ENCODE measurements at places on chromosomes 5 and 9. TPM values are rescaled to one million over a fixed set of nuclear protein-coding genes. Genes with fewer than 3 reads are reported as not detected.

LCN15 gene
- not detected for total RNA-seq

C6 gene
- not detected for total RNA-seq

NME5 gene
- not detected for total RNA-seq

TOR1B gene
- 55.1 TPM for total RNA-seq

SLC1A3 gene
- 2.5 TPM for total RNA-seq

- 0 out of 2 replicates have a peak, but pooled peaks cover 4% of the 10 kb centered on the region for H3K4me1 ChIP-seq
- peak; percentile 86 for DNase-seq
- 0 out of 2 replicates have a peak, but pooled peaks cover 2% of the 10 kb centered on the region for H3K27me3 ChIP-seq
- no peak overlapping the region for H3K27ac ChIP-seq
- H3K4me3 ChIP-seq, result 0 out of 2 replicates have a peak overlapping the region, but pooled peaks have one; percentile 16
- H3K36me3 ChIP-seq, result no peaks in the 10 kb centered on the region
Measured at GRCh38 chr9:134283111-134283515, 43.1 kb upstream of the RXRA start.

GRCh38 chr5:157108976-157109375, at the start of gene HAVCR2:
Gene HAVCR2 (minus strand): TSS chr5:157109044. CDS start chr5:157108983, 61 bp downstream.
- no peak within 1 kb of the TSS for H3K4me3 ChIP-seq
- no peaks in the 10 kb centered on the region for H3K4me1 ChIP-seq
- H3K27me3 ChIP-seq, result no peaks in the 10 kb centered on the region
- H3K27ac ChIP-seq, result no peak within 1 kb of the TSS
- DNase-seq, result no peak
- no peaks in the 10 kb centered on the region for H3K36me3 ChIP-seq

DNA sequence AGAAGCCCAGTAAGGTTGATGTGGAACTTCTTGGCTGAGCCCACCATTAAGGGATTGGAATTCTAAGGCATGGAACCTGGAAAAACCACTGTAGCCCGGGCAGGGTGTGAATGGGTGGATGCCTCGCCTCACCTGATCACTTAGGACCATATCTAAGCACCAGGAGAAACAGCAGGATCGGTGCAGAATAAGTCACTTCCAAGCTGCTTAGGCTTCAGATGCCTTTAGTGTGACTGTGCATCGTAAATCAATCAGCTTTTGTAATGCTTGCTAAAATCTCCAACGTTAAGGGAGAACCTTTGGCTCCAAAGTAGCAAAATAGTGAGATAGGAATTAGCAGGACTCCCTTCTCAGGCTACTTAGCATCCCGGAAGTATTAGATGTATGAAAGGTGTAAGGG, 103.9 kb upstream of the MEGF10 start:
- no peaks in the 10 kb centered on the region for H3K4me1 ChIP-seq
- H3K4me3 ChIP-seq, result no peak overlapping the region
- H3K27ac ChIP-seq, result no peak overlapping the region
- H3K36me3 ChIP-seq, result no peaks in the 10 kb centered on the region

DNA sequence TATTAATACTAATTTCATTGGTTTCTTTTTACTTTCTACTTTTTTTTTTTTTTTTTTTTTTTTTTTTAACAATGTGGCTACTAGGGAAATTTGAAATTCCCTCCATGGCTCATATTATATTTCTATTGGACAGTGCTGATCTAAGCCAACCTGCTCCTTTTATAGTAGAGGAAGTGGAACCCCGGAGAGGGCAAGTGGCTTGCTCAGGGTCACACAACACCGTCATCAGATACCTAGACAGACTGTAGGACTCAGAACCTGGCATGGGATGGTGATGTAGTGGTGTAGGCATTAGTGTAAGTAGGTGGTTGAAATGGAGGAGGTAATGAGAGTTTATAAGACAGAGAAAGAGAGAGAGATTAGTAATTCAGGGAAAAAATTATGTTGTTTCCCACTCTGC, 10.8 kb downstream of the ZNF618 start:
- H3K4me3 ChIP-seq, result no peak overlapping the region
- H3K27ac ChIP-seq, result no peak overlapping the region
- no peaks in the 10 kb centered on the region for H3K27me3 ChIP-seq
- DNase-seq, result peak; percentile 45
- H3K36me3 ChIP-seq, result peaks cover 14% of the 10 kb centered on the region
- peaks cover 13% of the 10 kb centered on the region for H3K4me1 ChIP-seq

- peak overlapping the region; percentile 26 for H3K27ac ChIP-seq
- H3K4me3 ChIP-seq, result no peak overlapping the region
- H3K36me3 ChIP-seq, result no peaks in the 10 kb centered on the region
- no peaks in the 10 kb centered on the region for H3K27me3 ChIP-seq
- H3K4me1 ChIP-seq, result peaks cover 31% of the 10 kb centered on the region
- DNase-seq, result peak; percentile 84
Measured at GRCh38 chr5:95712347-95712958, 18.7 kb upstream of the RHOBTB3 start.

DNA sequence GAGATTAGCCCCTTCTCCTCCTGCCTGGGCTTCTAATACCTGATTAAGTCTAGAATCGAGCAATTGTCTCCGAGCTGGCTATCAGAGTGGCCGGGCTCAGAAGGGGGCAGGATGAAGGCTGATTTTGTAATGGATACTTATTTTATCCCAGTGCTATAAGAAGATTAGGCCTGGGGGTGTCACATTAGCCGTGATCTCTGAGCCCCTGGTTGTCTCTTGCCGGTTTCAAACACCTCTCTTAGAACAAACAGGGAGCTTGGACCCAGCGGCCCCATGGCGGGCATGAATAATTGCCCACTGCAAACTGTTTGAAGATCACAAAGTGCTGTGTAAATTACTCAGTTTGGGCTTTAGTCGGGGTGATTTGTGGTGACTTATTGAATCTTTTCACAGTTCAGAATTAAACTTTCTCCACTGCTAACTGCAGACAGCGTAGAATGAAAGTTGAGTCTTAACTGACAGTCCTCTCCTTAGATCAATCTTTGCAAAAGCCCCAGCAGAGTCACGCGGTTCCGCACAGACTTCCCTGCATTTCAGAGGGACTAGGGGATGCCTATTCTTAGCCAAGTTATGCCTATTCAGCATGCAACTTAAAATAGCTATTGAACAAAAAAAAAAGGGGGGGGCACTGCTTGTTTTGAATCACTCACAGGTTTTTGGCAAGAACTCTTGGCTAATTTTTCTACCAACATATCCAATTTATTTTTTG, 200.6 kb upstream of the IRX1 start:
- no peak overlapping the region for H3K27ac ChIP-seq
- no peak overlapping the region for H3K4me3 ChIP-seq
- H3K27me3 ChIP-seq, result no peaks in the 10 kb centered on the region
- no peaks in the 10 kb centered on the region for H3K36me3 ChIP-seq

DNA sequence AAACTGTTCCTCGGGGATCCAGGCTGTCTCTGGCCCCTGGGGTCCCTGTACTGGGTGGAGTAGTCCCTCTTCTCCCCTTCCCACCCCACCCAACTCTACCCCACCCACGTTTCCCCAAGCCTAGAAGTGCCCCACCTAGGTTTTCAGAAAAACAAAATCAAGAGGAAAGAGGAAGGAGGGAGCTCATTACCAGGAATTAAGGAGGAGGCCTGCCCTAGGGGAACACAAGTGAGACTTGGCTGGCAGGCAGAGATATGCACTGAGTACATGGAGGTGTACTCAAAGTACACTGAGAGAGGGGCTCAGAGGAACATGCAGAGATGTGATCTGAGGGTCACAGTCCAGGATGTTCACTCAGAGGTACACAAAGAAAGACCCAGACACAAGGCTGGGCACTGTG, 10.2 kb downstream of the AQP3 start:
- H3K4me3 ChIP-seq, result no peak overlapping the region
- peaks cover 8% of the 10 kb centered on the region for H3K4me1 ChIP-seq
- H3K27ac ChIP-seq, result no peak overlapping the region
- no peaks in the 10 kb centered on the region for H3K36me3 ChIP-seq
- DNase-seq, result no peak
- peaks cover 6% of the 10 kb centered on the region for H3K27me3 ChIP-seq

DNA sequence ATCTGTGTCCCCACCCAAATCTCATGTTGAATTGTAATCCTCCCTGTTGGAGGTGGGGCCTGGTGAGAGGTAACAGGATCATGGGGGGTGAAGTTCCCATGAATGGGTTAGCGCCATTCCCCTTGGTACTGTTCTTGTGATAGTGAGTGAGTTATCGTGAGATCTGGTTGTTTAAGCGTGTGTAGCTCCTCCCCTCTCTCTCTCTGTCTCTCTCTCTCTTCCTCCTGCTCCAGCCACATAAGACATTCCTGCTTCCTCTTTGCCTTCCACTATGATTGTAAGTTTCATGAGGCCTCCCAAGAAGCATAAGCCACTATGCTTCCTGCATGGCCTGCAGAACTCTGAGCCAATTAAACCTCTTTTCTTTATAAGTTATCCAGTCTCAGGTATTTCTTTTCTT, 28.8 kb downstream of the C5orf15 start:
- H3K27ac ChIP-seq, result no peak overlapping the region
- H3K4me3 ChIP-seq, result no peak overlapping the region
- no peaks in the 10 kb centered on the region for H3K4me1 ChIP-seq
- H3K27me3 ChIP-seq, result 0 out of 2 replicates have a peak, but pooled peaks cover under 1% of the 10 kb centered on the region
- H3K36me3 ChIP-seq, result no peaks in the 10 kb centered on the region

DNA sequence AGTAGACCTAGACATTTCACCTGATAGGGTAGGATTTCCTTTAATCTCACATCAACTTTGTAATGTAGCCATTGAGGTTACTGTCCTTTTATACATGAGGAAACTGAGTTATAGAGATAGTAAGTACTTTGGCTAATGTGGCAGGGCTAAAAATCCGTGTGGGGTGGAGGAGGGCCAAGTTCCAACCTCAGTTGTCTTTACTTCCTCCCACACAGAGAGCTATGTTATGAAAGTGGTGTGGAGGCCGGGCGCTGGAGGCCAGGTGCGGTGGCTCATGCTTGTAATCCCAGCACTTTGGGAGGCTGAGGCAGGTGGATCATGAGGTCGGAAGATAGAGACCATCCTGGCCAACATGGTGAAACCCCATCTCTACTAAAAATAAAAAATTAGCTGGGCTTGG, 173.3 kb downstream of the PALM2AKAP2 start:
- no peak overlapping the region for H3K27ac ChIP-seq
- H3K27me3 ChIP-seq, result no peaks in the 10 kb centered on the region
- no peak overlapping the region for H3K4me3 ChIP-seq
- H3K4me1 ChIP-seq, result peaks cover 6% of the 10 kb centered on the region

DNA sequence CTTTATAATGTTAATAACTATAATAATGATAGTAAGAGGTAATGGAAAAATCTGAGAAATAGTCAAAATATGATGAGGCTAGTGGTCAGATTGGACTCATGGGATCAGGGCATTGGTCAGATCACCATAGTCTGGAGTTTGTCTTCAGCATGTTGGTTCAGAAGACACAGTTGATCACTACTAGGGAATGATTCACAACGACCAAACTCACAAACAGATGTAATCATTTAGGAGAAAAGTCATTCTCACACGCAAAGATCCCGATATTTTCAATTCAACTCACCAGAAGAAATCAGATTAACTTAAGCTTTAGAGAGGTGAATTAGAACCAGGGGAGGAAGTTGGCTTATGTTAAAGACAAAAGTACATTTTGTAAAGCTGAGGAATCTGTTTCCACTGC, 131.8 kb downstream of the LURAP1L start:
- H3K36me3 ChIP-seq, result no peaks in the 10 kb centered on the region
- H3K4me1 ChIP-seq, result peaks cover 6% of the 10 kb centered on the region
- H3K27me3 ChIP-seq, result no peaks in the 10 kb centered on the region
- DNase-seq, result peak; percentile 64
- H3K4me3 ChIP-seq, result no peak overlapping the region

DNA sequence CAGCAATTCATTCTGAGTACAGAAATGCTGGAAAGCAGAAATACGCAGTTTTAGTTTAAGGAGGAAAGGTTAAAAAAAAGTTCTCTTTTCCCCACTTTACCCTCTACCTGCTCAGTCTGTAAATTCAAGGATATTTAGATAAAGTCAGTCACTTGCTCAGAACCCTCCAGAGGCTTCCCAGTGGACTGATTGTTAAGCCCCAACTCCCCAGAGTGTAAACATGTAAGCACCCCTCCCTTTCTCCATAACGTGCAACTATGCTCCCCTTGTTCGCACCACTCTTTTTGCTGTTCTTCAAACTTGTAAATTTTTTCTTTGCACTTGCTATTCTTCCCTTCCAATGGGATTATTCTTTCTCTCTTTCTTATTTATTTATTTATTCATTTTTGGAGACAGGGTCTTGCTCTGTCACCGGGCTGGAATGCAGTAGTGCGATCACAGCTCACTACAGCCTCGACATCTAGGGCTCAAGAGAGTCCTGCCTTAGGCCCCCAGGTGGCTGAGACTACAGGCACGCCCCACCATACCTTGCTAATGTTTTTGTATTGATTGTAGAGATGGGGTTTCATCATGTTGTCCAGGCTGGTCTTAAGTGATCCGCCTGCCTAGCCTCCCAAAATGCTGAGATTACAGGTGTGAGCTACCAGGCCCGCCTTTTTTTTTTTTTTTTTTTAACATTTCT, 32.5 kb upstream of the ERBIN start:
- H3K27me3 ChIP-seq, result no peaks in the 10 kb centered on the region
- no peak for DNase-seq
- H3K36me3 ChIP-seq, result no peaks in the 10 kb centered on the region
- H3K4me1 ChIP-seq, result no peaks in the 10 kb centered on the region
- H3K4me3 ChIP-seq, result no peak overlapping the region

DNA sequence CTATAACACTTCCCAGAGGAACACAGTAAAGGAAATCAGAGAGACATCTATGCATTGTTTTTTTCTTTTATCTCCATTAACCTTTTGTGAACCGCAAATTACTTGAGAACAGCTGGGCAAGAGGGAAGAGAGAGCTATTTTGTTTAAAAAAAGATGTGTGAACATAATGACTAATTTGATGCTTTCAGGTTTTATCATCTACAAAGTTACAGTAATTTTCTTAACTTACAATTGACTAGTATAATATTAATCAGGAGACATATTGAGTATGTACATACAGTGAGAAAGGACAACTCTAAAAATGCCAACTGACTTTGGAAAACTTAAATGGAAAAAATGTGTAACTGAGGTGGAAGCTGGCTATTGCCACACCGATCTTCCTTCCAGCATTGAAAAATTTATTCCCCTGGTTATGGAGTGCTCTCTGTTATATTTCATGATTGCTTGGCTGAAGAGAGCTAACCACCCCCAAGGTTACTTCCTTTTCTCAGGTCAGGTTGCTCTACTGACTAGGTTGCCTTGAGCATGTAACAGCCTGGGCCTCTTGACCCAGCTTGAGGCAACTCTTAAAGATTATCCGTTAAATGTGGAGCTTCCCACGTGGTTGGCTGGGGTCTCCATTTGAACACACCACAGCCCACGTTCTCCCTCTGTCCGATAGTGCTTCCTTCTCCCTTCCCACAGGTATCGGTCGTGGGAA, 62.6 kb upstream of the C6 start:
- no peaks in the 10 kb centered on the region for H3K27me3 ChIP-seq
- DNase-seq, result no peak
- no peak overlapping the region for H3K4me3 ChIP-seq

GRCh38 chr5:169071-169727, 22.1 kb upstream of the LRRC14B start:
- peaks cover 5% of the 10 kb centered on the region for H3K27me3 ChIP-seq
- no peaks in the 10 kb centered on the region for H3K36me3 ChIP-seq
- H3K4me3 ChIP-seq, result no peak overlapping the region

Measured in GM23248 (cell line).